ENCODE measurements at places on chromosomes 2 and 18.
A peak's percentile ranks its signal among the peaks of the same experiment; 100 is the strongest.

GRCh38 chr18:25335062-25335461 lies 16.9 kb downstream of the ZNF521 start:
- DNase-seq = no peak

DNA sequence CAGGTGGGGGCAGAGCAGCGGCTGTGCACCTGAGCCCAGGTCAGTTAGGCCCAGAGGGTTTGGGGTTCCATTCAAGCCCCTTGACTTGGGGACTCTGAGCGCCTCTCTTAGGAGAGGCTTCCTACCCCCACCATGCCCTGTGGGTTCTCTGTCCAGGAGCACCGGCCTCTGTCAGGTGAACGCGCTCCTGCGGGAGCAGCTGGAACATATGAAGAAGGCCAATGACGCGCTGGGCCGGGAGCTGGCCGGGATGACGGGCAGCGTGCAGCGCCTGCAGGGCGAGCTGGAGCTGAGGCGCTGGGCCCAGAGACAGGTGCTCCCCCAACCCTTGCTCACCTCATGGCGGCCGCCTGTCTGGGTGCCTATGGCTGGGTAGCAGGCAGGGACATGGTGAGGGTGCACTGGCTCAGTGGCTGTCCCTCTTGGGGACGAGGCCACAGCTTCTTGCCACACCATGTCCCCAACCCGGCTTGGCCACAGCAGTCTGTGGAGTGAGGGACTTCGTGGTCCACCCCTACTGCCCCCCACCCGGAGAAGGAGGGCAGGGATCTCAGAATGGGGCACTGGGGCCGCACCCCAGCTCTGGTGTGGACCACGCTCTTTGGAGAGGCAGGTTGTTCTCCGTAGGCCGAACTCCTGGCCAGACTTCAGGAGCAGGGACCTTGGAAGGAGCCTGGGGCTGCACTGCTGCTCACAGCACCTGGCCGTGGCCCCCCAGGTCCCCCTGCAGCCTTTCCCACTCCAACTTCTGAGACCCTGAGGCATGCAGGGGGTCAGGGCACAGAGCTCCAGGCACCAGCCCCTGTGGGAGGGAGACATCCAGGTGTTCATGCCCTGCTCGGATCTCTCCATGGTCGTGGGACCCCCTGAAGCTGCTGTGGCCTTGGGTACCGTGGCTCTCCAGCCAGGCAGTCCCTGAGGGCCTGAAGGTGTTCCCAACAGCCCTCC lies 19.7 kb downstream of the CROCC2 start:
- DNase-seq = no peak

- DNase-seq = no peak
These were observed 89.0 kb downstream of the GALNT14 start for GRCh38 chr2:31049264-31049663.

- no peak for DNase-seq
These were observed 22.4 kb upstream of the MSGN1 start for GRCh38 chr2:17793803-17794354.

DNA sequence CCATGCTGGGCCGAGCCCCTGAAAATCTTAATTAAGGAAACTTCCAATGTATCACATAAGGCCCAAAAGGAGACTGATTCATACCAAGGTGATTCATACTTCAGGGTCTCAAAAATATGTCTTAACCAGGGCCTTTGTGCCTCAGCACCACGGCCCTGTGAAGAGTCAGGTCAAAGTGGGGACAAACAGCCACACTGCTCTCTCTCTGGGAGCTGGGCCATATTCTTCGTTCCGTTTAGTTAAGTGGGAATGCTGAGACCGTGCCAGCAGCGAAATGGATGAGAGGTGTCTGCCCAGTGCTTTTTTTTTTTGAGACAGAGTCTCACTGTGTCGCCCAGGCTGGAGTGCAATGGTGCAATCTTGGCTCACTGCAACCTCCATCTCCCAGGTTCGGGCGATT lies 9.3 kb upstream of the PTMA start:
- no peak for DNase-seq

DNA sequence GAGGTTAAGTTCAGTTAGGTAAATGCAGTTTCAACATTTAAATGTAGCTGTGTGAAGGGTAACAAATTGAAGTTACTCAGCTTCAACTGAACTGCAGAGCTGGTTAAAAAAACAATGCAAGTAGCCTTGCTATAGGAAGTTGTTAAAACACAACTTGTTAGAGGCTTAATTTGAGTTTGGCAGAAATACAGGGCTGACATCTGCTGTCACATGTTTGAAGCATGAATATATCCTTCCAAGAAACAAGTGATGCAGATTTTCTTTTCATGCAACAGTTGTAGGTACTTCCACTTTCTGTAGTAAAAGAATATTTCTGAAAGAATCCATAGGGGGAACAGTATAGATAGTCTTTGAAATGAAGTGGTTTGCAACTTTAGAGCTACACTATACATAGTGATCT lies 208.7 kb upstream of the RASGRP3 start:
- no peak for DNase-seq

DNA sequence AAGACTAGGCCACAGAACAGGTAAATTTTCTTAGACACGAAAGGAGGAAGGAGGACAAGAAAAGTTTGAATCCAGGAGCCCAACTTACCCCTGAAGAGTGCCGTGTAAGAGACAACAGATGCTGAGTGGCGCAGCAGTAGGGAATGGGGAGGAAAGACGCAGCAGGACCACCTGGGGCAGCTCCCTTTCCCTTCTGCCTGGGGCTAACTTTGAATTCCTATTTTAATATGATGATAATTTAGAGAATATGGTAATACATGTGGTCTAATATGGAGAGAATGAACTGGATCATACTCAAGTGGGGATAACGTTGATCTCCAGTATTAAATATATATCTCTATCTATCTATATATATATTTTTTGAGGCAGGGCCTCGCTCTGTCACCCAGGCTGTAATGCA lies 69.3 kb downstream of the CLIP4 start:
- no peak for DNase-seq

DNA sequence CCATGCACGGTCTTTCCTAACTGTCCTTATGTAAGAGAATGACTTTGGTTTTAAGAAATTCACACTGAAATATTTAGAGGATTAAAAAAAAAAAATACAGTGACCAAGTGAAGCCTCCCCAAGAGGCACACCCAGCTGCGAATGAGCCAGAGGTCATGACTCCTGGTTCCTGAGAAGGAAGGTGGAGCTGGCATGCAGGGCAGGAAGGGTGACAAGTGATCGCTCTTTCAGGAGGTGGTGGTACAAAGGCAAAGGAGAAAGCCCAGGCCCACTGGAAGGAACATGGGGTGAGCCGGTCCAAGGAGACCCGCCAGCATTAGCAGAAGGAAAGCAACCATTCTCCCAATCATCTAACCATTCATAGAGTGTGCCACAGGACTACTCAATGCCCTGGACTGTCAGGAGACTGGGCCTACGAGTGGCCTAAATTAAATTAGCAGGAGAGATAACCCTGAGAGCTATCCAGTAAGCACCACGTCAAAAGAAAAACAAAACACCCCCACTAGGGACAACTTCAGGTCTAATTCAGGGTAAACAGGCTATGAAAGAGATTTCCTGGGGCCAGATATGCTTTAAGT lies 7.8 kb downstream of the INO80C start:
- no peak for DNase-seq

DNA sequence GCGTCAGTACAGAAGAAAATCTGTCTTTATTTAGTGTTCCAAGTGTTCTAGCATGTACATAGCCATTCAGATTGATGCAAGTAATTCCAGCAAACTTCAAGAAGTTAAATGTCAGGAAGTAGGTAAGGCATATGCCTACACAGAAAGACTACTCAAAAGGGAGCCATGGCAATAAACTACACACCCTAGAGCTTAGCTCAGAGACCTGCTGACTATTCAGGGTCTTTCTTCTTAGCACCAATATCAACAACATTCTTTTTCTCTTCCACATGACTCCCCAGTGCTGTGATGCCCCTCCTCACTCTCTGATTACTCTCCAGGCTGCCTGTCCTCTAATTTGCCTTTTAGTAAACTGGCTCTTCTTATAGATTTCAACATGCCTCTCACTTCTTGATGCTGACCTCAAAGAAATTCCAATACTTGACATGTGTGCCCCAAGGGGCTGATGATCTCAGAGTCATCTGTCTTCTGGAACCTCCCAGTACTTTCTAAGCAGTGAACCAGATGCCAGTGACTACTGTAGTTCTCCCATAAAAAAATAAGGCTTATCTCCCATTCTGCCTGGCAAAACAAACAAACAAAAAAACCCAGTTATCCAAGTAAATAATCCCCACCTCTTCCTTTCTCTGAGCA lies 909.2 kb upstream of the FANCL start:
- DNase-seq = no peak

- no peak for DNase-seq
These were observed 243.8 kb downstream of the CELF4 start for GRCh38 chr18:37321582-37322491.

DNA sequence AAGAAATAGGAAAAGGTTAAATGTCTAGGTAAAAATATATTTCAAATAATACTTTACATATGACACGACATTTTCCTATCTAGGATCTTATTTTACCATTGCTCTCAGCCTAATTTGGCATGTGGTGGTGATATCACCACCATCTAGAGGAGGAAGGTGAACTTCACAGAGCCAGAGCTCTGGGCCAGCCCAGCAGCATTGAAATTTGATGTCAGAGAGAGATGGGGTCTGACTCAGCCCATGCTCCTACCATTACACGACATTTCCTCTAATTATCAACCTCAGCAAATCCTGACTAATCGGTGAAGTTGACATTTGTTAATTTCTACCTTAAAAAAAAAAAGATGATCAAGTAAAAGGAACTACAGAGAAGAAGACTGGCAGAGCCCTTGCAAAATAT lies 42.3 kb downstream of the LRRTM4 start:
- DNase-seq = no peak

- DNase-seq = no peak
These were observed 5.1 kb downstream of the SERPINB8 start for GRCh38 chr18:63974991-63975390.

- no peak for DNase-seq
These were observed 81.3 kb upstream of the KYNU start for GRCh38 chr2:142796161-142796560.

DNA sequence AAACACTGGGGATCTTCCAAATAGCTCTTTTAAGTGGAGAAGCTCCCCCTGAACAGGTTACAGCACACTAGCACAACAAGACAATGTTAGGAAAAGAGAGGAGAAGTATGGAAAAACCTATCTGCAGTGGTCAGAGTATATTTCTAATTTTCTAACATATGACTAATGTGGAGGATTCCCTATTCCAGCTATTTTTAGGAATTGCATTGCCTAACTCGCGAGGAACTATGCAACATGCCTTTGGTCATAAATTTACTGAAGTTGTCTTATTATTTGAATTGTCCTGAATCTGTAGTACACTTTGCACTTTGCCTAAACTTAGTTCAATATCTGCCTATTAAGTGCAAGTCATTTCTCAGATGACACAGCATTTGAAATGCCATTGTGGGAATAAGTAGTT lies 381.4 kb downstream of the CCDC85A start:
- no peak for DNase-seq

GRCh38 chr2:26494199-26494598 lies 16.3 kb upstream of the OTOF start:
- DNase-seq = no peak

GRCh38 chr2:47041063-47041462 lies 114.0 kb downstream of the STPG4 start:
- DNase-seq = no peak

DNA sequence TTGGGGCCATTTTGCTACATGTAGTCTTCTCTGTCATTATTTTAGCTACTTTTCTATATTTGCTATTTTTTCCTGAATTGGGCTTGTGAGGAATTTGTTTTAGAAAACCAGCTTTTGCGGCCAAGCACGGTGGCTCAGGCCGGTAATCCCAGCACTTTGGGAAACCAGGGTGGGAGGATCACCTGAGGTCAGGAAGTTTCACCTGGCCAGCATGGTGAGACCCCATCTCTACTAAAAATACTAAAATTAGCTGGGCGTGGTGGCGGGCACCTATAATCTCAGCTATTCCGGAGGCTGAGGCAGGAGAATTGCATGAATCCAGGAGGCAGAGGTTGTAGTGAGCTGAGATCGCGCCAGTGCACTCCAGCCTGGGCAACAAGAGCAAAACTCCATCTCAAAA lies 4.7 kb downstream of the SEPTIN2 start:
- DNase-seq = no peak

- DNase-seq = no peak
These were observed 193.0 kb upstream of the NETO1 start for GRCh38 chr18:73060666-73061288.

- no peak for DNase-seq
These were observed 10.9 kb downstream of the TRIP12 start for GRCh38 chr2:229910832-229911412.

GRCh38 chr2:25324905-25325592 lies 16.7 kb downstream of the DNMT3A start:
- peak; percentile 55 for DNase-seq

- DNase-seq = no peak
These were observed 99.1 kb downstream of the MREG start for GRCh38 chr2:215914054-215914776.

- no peak for DNase-seq
These were observed 43.0 kb upstream of the CHMP1B start for GRCh38 chr18:11808001-11808855.

GRCh38 chr2:11699686-11700670 lies 30.0 kb upstream of the NTSR2 start:
- DNase-seq = no peak

GRCh38 chr2:179410552-179411356 lies 146.1 kb upstream of the SESTD1 start:
- DNase-seq = no peak

- no peak for DNase-seq
These were observed 58.6 kb downstream of the KCNG2 start for GRCh38 chr18:79856119-79857007.

DNA sequence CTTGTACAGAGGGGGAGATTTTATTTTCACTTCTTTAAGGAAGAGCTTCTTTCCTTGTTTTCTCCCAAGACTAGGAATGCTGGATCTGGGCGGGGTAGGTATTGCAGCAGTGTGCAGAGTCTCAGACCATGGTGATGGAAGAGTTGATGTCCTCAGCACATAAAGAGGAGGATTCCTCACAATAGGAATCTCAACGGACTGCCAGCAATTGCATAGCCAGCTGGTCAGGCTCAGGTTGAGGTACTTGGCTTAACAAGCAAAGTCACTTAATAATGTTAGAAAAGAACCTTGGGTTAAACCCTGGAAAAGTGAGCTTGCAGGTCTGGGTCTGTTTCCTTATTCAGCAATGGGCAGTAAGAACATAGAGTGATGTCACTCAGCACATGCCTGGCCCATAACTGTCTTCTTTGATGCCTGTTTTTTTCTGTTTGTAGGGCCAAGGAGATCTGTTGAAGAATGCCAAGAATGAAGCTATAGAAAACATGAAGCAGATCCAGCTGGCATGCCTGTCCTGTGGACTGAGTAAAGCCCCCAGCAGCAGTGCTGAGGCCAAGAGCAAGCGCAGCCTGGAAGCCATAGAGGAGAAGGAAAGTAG lies 342.1 kb downstream of the PLCL1 start:
- no peak for DNase-seq

GRCh38 chr18:1965016-1965415 lies 606.3 kb downstream of the METTL4 start:
- DNase-seq = no peak

- no peak for DNase-seq
These were observed 348.7 kb upstream of the CDH20 start for GRCh38 chr18:60984510-60984909.
